ENCODE measurements at places on chromosomes 5 and 9.
A peak's percentile ranks its signal among the peaks of the same experiment; 100 is the strongest.

DNA sequence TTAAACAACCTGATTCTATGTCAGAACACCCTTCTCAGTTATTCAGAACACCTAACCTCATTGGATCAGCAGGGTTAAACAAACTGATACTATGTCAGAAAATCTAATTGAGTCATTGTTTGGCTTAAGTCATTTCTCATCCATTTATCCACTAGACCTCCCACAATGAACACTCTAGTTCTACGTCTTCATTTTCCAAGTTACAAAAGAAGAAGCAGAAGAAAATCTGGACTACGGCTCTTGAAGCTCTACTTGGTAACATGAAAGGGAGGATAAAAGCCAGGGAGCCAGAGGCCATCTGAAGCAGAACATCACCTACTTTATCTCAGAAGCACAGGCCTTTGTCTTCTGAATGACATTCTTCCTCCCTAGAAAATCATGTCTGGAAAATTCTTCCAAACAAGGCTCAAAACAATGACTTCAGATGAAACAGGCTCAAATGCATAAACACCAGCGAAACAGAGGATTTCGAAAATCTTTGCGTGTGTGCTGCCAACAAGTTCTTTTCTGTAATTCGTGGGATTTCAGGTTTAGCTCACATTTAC, 35.4 kb upstream of the TGFBI start:
- no peak for DNase-seq

- DNase-seq = no peak
Observed at GRCh38 chr9:101028346-101029314, at the start of gene PLPPR1. TSS of gene PLPPR1 (plus strand) at chr9:101028727.

DNA sequence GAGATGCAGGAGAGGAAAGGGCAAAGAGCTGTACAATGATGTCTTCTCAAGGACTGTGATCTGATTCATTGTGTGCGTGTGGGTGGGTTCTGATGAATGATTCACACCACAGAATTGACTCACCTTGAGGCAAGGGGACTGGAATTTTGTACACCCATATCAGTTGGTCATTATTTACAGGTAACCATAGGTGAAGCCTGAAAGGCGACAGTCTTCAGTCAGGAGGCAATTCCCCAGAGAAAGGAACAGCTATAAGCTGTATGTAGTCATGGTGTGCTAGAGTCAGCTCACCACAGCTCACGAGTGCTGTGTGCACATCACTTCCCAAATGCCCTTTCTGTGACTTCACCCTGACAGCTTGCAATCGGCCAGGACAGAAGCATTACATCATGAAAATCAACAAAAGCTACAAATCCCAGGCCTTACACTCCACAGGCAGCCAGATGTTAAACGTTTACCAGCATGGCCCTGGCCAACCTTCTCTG, 87.6 kb upstream of the RPS23 start:
- DNase-seq = peak; percentile 4

DNA sequence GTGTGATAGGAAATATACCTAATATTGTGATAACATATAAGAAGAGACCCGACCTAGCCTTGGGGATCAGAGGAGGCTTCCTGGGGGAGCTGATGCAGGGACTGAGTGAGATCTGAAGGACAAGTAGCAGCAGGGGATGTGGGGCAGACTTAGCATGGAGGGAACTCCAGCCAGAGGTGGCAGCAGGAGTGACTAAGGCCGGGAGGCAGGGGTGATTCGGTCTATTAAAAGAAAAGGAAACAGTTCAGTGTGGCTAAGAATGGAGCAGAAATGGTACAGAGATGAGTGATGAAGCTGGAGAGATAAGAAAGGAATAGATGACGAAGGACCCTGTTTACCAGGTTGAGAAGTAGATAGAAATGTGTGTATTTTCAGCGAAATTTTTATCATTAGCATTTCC, 408.8 kb downstream of the ENC1 start:
- DNase-seq = no peak

GRCh38 chr5:167633931-167634341, 657.5 kb upstream of the WWC1 start:
- no peak for DNase-seq

- no peak for DNase-seq
Observed at GRCh38 chr5:59209758-59210359, 627.0 kb downstream of the RAB3C start.

DNA sequence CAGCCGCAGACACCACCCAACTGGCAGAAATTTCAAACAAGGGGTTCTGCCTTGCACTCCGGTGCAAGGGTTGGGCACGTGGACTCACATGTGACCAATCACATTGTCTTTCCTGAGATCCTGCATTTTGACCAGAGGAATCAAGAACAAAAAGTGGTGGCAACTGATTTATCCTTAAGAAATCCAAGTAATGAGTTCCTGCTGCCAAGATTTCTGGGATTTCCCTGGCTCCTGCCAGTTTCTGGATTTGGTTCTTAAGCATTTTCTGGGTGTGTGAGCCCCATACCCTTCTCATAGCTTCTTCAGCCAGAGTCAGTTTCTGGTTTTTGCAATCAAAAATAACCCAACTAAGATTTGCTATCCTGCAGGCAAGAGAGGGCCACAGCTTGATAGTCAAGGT, 17.4 kb upstream of the KCNIP1 start:
- no peak for DNase-seq

DNA sequence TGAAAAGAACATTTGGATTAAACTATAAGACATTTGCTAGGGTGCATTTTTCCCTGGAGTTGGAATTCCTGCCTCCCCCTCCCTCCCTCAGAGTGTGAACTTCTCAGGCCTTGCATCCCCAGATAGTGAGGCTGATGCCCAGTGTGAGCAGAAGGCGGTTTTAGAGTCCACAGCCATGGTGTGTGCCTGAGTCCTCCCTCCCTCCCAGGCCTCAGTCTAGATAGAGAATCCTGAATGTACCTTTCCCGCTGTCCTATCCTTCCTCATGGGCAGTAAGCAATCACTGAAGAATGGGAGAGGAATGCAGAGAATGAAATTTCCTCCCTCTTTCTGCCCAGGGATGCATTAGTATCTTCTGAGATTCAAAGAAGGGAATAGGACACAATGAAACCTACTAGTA, 108.5 kb downstream of the RASGRF2 start:
- no peak for DNase-seq

DNA sequence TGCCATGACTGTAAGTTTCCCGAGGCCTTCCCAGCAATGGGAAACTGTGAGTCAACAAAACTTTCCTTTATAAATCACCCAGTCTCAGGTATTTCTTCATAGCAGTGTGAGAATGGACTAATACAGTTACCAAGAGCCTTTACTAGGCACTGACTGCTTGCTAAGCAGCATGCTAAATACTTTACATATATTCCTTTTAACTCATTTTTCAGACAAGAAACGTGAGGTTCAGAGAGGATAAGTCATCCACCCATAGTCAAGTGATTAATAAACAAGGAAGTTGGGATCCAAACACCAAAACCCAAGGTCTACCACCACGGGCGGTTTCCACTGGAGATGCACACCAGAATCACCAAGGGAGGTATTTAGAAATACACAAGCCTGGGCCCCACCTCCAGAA, 50.8 kb downstream of the GABBR2 start:
- no peak for DNase-seq

- no peak for DNase-seq
Observed at GRCh38 chr5:135364421-135365262, 34.4 kb downstream of the MACROH2A1 start.

- no peak for DNase-seq
Observed at GRCh38 chr5:35880156-35880555, 23.5 kb downstream of the IL7R start.

GRCh38 chr5:146041180-146041789, 64.1 kb downstream of the PLAC8L1 start:
- DNase-seq = no peak

DNA sequence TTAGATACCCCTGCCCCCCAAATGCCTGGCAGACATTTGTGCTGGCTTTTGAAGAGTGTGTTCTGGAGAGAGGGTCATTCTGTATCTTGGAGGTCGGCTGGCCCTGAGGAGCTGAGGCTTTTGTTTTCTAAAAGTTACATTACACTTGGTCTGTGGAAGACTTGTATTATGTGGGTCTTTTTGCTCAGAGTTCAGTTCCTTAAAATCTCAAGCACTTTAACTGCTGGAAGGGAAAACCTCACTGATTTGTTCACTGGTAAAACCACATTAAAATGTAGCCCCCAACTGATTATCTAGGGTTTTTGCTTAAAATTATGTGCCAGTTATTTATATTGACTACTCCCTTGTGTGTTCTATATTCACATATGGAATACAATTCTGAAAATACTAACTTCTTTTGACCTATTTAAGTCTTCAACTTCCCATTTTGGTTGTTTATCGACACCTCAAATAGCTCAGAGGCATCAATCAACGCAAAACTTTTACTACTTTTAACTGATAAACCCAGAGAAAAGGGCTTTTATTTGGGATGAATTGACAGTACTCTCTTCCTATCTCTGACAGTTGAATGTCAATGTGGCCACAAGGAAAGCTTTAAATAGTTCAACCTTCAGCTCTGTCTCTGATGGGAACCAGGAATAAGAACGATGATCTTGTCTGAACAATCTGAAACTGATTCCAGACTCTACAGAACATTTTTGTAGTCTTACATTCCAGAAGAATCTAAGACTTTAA, 54.0 kb upstream of the MAP3K1 start:
- DNase-seq = no peak

DNA sequence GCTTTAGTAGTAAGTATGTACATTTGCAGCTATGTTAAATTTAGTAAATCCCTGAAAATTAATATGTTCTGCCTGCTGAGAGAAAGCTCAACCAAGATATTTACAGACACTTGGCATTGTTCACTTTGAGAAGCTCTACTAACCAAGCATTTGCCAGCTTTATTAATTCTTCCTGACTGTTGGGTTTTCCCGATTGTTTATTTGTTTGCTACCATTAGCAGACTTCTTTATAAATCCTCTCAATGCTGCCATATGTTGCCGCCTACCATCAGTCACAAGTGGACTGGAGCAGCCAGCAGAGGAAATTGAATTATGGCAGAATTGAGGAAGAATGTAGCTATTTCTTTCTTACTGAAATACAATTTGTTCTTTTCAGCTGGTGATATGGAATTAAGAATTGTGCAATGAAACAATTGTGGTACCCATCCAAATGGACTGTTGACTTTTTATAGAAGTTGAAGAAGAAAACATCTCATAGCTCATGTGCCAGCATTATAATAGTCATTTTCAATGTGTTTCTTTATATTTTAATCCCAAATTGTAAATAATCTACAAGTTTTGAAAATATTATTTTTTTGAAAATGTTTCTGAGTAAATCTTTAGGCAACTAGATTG, 588.7 kb upstream of the CDH6 start:
- no peak for DNase-seq

- no peak for DNase-seq
Observed at GRCh38 chr5:2005101-2006041, 122.6 kb upstream of the IRX4 start.

GRCh38 chr5:143740956-143741355, 71.0 kb upstream of the HMHB1 start:
- DNase-seq = no peak

DNA sequence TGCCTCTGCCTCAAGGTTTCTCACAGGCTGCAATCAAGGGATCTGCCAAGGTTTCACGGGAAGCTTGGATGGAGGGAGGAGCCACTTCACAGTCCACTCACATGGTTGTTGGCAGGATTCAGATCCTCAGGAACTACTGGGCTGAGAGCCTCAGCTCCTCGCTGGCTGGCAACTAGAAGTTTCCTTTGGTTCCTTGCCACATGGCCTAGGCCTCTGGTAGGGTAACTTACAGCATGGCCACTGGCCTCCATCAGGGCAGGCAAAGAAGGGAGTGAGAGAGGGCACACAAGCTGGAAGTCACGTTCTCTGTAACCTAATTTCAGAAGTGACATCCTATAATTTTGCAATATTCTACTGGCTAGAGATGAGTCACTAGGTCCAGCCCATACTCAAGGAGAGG, 32.2 kb downstream of the SPOCK1 start:
- no peak for DNase-seq

GRCh38 chr9:31259824-31260223, 1124.6 kb upstream of the ACO1 start:
- no peak for DNase-seq

GRCh38 chr9:104769655-104770054, 5.7 kb downstream of the NIPSNAP3B start:
- no peak for DNase-seq

DNA sequence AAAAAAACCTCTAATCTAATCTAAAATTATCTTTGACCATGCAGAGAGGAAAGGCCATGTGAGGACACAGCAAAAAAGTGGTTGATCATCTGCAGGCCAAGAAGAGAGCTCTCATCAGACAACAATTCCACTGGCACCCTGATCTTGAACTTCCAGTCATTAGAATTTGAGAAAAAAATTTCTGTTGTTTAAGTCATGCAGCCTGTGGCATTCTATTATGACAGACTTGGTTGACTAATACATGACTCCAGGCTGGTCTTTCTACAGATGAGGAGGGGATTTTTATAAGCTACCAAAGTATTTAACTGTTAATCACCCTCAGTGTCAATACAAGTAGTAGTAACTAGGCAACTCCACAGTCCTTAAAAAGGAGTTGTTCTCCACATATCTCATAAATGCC, 358.5 kb upstream of the RGMB start:
- DNase-seq = no peak

GRCh38 chr9:114027159-114027862, 50.8 kb downstream of the AMBP start:
- no peak for DNase-seq

GRCh38 chr5:640461-641330, 28.6 kb downstream of the CEP72 start:
- no peak for DNase-seq

DNA sequence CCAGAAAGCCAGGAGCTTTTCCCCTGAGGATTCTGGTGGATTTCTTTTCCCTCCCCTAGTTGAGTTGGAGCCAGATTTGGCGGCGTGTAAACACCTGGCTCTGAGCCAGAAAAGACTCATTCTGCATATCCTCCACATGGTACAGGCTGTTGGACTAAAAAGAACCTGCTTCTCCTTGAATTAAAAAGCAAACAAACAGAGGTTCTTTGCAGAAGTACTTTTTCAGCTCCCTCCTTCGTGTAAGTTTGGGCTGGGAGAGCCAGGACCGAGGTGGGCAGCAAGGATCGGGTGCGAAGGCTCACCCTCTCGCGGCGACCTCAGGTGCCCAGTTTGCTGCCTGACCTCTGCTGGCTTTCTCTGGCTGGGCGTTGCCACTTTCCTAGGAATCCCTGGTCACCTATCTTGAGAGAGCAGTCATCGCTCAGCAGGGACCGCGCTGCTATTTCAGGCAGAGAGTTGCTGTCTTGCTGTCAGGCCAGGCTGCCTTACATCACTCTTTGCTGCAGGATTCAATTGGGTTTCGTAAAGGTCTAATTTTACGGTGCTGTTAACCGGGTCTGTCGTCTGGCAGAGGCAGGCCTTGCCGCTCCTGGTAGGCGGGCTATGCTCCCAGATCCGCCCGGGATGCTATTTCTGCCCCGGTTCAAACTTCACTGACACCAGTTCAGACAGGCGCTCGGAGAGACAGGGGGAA, 3.2 kb downstream of the PAPPA start:
- DNase-seq = no peak

DNA sequence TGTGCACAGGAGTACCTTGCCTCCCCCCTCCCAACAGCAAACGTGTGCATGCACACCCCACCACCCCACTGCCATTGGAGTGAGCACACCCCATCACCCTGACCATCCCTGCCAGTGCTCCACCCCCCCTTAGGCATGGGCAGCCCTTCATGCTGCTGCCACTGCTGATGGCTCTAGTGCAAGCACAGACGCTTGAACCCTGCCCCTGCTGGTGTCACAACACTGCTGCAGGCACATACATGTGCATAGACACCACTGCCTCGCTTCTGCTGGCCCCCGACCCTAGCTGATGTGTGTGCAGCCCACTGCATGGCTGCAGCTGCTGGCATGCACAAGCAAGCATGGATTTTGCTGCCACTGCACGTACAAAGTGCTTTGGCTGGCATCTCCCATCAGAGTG, 16.0 kb upstream of the RGS7BP start:
- DNase-seq = no peak

All from stimulated activated CD4-positive, alpha-beta T cell treated with anti-CD3 and anti-CD28 coated beads, Interleukin-12 subunit alpha, Interleukin-12 subunit beta, amount 100 ng/mL, for 4 hours (primary cell).